Suppressor macrophage treated with lipopolysaccharide for 4 hours (primary cell): ENCODE measurements at places on chromosomes 7 and 10.

- DNase-seq, result no peak
Observed at GRCh38 chr10:132850896-132851295, 64.9 kb upstream of the NKX6-2 start.

DNA sequence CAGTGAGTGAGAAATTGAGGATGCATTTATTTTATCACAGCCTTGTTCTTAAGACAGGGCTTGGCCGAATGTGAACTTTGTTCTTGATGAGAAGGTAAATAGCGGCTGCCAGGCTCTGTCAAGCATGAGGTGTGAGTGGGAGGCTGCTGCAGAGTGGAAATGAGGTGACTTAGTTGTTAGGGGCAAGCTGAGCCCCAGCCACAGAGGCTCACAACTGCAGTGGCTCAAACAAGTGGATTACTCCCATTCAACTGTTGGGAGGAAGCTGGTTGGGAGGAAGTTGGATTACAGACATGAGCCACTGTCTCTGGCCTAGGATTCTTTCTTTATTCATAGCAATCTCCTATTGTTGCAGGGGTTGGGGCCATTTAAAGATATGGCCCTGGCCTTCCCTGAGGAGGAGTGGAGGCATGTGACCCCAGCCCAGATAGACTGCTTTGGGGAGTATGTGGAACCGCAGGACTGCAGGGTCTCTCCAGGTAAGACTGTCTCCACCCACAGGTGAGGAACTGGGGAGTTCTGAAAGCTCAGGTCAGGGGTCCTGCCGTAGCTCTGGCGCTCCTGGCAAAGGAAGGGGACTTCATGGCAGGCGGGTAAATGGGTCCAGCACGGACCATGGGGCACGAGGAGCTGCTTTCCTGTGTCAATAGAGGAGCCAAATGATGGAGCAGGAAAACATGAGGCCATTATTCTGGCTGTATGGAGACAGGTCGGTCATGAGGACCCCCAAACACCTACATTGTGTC lies 7.1 kb downstream of the ZSCAN25 start:
- DNase-seq, result no peak

DNA sequence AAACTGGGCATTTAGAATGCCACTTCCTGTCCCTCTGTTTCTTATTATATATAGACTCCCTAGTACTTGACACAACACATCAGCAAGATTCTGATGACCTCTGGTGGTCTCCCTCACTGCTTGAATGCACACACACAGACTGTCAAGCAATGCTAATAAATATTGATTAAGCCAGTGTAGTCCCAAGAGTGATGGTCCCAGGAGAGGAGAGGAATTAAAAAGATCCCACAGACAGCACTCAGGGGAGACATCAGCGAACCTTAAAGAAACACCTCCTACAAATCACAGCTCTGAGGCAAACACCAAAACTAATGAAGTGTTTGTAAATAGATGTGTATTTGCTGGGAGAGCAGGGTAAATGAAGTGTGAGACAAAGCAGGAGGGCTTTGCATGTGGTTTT lies 1291.2 kb downstream of the XPNPEP1 start:
- DNase-seq, result no peak

- no peak for DNase-seq
Observed at GRCh38 chr7:120079704-120080103, 193.3 kb upstream of the KCND2 start.

DNA sequence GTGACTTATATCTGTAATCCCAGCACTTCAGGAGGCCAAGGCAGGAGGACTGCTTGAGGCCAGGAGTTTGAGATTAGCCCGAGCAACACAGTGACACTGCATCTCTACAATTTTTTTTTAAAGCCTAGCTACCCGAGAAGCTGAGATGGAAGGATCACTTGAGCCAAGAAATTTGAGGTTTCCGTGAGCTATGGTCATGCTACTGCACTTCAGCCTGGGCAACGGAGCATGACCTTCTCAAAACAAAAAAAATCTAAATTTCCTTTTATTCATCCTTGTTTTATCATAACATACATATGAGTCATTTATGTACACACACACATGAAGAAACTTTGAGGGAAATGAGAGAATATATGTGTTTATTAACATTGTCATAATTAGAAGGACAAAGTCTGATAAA lies 277.5 kb upstream of the MAGI2 start:
- DNase-seq, result no peak

GRCh38 chr7:48634116-48634632 lies 290.2 kb upstream of the CDC14C start:
- DNase-seq, result no peak
